Right forelimb (tissue), 1 donor: ENCODE measurements at places on chromosomes 3 and 15.

DNA sequence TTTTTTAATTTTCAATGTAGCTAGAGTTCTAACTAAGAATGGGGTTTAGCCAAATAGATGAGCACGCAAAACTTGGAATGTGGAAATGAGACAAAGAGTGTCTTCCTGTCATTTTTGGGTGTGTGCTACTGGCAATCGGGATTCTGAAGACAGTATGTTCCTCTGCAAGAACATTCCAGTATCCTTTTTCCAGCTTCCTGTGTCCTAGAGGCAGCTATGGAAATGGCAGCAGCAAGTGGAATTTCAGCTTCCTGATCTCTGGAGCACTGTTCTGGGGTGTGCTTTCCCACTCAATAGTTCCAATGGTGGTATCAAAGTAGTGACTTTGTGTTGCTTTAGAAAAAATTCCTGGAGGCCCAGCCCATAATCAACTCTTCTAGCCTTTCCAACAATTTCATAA lies 642.9 kb upstream of the KCNMB2 start:
- DNase-seq: no peak

- no peak for DNase-seq
Observed at GRCh38 chr3:43863966-43864933, 173.5 kb downstream of the ABHD5 start.

DNA sequence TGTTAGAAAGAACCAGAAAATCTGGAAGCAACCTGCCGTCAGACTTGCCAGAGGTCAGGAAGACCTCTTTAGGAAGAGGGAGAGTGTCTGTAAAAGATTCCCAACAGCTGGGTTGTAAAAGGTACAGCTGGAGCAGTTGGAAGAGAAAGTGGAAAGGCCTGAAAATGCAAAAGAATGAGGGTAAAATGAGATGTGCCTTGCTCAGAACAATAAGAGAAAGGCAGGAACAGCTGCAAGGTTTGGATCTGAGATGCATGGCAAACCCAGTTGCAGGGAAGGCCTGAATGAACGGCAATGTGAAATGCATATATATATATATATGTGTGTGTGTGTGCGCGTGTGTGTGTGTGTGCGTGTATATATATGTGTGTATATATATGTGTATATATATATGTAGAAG lies 88.1 kb downstream of the ZIC1 start:
- no peak for DNase-seq

DNA sequence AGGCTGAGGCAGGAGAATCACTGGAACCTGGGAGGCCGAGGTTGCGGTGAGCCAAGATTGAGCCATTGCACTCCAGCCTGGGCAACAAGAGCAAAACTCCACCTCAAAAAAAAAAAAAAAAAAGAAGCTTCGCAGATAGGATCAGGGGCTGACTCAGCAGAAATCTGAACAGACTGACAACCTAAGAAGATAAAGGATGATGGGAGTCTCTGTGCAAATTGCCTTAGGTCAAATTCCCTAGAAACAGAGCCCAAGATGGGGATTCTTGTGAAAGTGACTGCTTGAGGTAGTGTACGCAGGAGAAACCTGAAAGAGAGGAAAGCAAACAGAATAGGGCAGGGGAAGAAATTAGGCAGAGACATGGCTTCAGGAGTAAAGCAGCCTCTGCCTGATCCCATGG lies 160.8 kb upstream of the LRIG1 start:
- no peak for DNase-seq

GRCh38 chr15:69526081-69527061 lies 73.8 kb downstream of the RPLP1 start:
- DNase-seq: no peak

- no peak for DNase-seq
Observed at GRCh38 chr3:10746001-10746400, 70.0 kb upstream of the SLC6A11 start.

DNA sequence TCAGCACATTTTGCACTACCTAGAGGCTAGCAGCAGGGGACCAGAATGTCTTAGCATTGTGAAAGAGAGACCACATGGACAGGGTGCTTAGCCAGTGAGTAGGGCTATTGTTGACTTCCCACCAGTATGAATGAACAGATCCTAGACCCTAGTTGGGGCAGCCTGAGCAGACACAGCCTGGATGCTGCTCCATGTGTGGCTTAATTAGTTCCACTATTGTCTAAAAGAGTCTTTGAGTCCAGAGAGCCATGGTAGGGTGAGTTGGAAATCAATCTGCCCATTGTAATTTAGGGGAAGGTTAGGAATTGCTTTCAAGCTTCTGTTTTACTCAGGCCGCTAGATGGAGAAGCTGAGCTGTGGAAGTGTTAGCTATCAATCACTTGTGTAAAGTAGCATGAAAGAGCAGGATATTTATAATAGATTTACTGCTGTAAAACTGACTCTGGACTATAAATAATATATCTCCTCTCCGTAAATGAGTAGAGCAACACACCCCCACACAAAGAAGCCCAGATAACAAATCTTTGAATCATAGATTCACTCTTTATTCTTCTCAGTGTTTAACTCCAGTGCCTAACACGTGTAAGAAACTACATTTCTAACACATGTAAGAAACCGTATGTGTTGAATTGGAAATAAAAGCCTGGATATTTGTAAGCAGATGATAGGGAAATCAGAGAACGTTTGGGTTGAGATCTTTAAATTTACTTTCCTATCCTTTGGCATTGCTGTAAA lies 4.1 kb upstream of the GCSAM start:
- no peak for DNase-seq
